AG09319 (cell line): ENCODE measurements at places on chromosomes 5 and 9.

DNA sequence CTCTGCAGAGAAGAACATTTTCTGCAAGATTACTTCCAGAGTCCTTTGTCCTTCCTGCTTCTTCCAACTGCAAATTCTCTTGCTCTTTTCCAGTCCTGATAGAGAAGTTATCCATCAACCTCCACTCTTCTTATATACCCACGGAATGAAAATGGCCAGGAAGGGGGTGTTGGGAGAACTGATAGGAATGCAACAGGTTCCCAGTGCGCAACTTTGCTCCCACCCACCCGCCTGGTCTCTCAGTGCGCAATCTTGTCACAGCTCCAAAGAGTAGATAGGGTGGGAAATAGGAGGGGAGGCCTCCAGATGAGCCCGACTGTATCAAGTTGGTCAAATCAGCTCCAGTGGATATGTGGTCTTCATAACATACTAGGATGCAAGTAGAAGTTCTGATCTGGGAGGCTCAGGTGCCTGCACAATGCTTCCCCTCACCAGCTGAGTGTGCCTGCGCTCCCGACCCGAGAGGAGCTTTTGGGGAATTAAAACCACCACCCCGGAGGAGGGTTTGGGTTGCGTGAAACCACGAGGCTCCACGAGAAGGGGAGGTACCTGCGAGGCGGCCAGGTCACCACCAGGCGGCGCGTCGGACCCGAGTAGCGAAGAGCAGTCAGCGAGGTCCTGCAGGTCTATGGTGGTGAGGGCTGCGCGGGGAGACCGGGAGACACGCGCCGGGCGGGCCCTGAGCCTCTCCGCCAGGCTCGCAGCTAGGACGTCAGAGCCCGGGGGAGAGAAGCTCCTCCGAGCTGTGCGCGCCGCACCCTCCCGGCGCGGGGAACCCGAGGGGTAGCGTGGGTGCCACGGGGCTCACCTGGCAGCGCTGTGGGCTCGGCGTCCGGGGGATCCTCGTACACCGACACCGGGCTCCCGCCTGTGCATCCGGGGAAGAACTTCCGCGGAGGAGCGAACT lies 835 bp downstream of the MCIDAS start:
- DNase-seq: no peak

DNA sequence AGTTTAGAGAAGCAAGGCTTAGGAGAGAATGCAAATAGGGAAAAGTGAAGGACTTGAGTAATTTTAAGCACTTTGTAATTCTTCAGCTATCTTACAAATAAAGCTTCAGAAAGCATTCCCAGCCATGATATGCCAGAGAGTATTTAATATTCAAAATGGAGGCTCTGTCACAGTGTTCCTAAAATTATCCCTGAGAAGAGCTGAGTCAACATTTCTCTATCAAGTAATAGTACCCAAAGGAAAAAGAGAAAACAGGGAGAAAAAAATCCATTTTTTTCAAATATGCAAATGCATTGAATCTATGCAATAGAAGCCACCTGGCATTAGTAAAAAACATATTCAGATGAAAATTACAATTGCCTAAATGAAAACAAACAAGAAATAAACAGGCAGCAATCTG lies 392.6 kb upstream of the FAM174A start:
- no peak for DNase-seq

- no peak for DNase-seq
Measured at GRCh38 chr5:74491586-74491985, 148.9 kb downstream of the ENC1 start.

- no peak for DNase-seq
Measured at GRCh38 chr5:76376148-76376865, 26.8 kb upstream of the IQGAP2 start.

GRCh38 chr5:88607492-88607891 lies 275.5 kb downstream of the MEF2C start:
- DNase-seq: no peak

DNA sequence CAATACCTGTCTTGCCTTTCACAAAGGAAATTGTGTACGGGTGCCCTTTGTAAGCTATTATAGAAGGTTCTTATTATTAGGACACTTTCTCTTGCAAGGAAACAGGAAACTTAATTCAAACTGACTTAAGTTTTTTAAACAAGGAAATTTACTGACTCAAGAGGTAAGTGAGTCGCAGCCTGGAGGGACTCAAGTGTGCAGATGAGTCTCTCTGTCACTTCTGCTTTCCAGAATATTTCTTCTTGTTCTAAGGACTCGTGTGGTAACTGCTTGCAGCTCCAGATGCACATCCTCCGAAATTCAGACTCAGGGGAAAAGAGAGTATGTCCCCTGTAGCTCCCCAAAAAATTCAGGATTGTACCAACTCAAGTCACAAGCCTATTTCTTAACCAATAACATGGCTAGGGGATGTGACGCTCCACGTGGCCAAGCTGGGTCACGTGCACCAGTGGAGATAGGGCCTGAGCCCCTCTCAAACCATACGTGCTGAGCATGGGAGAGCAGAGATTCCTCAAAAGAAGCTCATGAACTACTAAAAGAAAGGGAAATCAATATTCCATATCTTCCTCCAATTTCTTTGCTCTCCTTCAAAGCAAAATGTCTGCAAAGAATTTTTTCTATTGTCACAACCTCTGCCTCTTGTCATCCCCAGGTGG lies 49.2 kb upstream of the ERCC6L2 start:
- DNase-seq: no peak

DNA sequence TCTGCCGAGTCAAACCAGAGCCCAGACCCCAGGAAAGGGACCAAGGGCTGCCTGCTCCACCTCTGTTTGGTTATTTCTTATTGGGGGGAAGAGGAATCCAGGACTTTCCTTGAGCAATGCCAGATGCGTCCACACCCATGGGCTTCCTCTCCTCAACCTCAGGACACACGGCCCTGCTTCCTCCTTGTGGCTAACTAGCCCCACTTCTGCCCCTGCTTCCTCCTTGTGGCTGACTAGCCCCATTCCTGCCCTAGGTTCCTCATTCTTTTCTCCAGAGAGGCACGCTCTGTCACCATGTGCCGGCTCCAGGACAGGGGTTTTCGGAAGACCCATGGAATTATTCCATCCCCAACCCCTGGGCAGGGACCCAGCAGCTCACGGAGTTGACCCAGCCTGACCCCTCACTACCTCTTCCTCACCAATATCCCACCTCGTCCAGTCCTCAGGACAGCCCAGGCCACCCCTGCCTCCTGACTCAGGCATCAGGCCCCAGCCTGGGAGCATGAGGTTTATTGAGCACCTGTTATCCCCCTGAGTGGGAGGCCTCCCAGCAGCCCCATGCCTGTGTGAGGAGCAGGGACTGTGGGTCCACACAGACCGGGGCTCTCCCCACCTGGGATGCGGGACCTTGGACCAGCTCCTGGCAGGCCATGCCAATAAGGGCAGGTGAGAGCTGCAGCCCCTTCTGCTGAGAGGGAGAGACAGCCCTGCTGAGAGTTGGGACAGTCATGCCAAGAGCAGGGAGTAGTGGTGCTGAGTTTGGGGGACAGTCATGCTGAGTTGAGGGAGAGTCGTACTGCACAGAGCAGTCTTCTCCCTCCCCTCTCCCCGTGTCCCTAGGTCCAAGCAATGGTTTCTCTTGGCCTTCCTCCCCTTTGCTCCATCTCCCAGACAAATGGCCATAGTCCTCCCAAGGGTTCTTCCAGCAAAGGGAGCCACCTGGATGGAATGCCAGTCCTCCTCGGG lies 11.8 kb upstream of the FCN1 start:
- DNase-seq: no peak

DNA sequence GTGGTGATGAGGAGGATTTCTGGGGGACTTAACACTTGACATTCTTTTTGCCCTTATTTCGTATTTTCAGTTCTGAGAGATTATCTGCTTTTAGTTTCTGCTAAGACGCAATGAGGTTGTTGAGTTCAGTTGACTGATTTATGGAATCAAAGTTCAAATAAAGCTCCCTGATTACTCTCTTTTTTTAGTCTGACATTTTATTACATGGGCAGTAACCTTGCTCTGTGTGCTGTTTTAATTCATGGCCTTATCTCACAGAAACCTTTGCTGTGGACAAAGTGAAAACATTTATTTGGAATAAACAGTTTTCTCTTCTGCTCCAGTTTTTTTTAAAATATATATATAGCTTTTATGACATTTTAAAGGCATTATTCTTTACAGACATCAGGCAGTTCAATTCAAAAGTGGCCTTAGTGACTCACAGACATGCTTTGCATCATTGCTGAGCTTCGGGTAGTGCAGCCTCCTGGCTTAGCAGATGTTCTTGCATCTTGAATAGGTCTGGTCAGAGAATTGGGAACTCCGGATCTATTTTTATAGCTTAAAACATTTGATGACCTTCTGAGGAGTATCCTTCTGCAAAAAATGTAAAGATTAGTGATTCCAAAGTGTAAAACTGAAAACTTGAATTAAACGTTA lies 162.9 kb downstream of the FAM170A start:
- DNase-seq: no peak

DNA sequence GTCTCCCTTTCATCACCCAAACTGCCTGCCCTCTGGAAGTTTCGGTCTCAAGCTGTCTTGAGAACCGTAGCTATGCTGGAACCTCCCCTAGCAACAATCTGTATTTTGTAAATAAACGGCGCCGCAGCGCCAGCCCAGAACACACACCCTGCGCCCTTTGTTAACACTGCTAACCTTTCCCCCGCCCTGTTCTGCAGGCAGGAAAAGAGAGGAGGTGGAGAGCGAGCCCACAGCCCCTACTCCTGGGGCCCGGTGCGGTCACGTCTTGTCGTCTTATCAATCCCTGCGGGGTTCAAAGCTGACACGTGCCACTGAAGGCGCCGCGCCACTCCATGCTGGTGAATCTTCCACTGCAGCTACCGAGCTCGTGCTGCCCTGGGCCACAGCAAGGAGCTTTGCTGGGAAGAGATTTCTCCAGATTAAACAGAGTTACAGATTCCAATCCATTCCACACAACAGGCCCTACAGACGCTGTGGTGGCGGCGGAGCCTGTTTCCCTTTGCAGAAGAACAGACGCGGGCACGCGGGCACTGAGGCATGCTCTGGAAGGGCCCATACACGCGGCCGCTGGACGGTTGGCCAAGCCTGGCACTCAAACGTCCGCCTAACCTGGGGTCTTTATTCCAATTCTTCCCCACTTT lies 25.3 kb downstream of the ZDHHC11B start:
- DNase-seq: no peak
